ENCODE measurements at places on chromosomes 12 and 14.

DNA sequence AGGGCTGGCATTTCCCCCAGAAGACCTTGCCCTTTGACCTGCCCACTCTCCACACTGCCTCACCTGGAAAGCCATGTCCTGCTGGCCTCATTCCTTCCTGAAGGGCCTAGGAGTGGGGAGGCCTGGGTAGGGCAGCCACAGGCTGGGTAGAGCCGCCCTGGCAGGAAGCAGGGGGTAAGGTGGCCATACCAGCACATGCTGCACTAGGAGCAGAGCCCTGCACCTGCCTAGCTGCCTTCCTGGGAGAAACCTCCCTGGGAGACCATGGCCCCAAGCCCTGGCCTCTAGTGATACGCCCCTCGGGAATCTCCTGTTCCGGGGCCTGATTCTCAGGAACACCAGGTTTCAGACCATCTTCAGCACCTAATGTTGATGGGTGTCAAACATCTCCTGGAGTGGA, 65.8 kb downstream of the TSPAN11 start:
- no peak for DNase-seq

DNA sequence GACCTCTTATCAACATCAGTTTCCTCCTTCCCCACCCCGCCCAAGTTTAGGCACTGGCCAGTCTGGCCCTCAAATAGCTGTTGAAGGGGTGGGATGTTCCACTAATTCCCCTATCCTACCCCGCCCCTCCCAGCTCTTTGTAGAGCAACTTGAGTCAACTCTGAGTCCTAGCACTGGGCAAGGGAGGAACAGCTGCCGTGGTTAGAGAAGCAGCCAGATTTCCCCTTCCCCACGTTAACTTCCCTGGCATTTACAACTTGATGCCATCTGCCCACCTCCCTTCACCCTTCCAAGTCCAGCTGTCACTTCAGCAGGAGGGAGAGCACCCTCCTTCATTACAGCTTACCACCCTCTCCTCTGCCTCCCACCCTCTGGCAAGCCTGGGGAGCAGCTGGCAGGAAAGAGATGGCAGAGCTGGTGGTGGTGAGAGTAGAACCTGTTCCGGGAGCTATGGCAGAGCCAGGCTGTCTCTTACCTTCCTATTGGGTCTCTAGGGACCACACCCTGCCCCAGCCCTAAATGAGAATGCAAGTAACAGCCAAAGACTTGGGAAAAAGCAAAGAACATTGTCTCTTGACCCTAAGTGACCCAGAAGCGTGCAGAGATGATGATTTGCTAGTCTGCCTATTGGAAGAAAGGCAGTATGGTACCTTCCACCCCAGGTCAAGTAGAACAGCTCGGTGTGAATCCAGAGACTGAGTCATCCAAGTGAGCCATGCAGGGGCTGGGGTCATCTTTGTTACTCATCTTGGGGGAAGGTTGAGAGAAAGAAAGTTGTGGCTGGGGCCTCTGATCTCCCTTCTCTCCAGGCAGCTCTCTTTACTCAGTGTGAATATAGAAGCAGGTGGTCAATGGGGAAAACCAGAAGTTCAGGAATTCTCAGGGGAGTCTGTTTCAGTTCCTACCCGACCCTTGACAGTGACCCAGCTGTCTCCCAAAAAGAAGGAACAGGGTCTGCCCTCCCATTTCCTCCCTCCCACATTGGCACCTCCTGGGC, 1.5 kb downstream of the BLOC1S1 start:
- DNase-seq: peak; percentile 76

DNA sequence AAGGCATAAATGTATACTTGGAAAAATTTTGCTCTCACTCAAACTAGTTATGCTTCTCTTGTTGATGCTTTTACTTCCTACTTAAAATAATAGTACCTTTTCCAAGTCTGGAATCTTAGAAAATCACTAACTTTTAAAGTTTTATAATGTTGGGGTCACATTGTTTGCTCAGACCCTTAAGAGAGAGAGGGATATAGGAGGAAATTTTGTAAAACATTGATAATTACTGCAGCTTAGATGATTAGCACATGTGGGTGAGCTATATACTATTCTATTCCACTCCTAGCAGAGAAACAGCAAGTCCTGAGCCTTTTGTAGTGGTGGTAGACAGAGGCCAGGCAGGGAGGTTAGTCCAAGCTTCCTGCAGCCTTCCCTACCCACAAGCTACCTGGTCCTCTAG, 13.4 kb downstream of the EID3 start:
- no peak for DNase-seq

- DNase-seq: peak; percentile 82
Measured at GRCh38 chr12:109863847-109864712, 16.3 kb downstream of the GLTP start.

DNA sequence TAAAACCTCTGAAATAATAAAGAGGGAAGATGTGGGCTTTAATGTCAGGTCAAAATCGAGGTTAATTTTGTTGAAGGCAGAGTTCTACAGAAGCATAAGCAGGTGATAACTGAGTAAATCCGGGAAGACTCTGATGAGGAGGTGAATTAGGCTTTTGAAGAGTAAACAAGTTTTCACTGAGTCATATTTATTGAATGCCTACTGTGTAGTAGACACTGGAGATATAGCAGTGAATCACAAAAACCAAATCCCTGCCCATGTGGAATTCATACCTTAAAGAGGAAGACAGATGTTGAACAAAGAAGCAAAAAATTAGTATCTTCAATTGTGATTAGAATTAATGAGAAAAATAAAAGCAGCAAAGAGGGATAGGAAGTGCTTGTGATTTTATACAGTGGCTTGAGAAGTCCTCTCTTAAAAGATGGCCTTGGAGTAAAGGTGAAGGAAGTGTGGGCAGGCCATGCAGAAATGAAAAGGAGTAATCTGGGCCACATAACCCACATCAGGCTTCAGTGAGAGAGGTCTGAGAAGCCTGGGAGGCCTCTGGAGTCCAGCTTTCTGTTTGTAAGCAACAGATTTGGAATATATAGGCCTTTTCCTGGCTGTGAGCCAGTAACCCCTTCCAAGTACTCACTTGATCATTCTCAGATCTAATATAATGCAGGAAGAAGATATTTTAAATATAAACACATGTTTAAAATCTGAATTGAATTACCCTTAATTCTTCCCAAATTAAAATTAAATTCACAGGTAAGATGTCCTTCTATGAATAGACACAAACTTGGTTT, 46.7 kb downstream of the BHLHE41 start:
- DNase-seq: peak; percentile 64

- DNase-seq: no peak
Measured at GRCh38 chr12:131242741-131243496, 289.2 kb downstream of the ADGRD1 start.

DNA sequence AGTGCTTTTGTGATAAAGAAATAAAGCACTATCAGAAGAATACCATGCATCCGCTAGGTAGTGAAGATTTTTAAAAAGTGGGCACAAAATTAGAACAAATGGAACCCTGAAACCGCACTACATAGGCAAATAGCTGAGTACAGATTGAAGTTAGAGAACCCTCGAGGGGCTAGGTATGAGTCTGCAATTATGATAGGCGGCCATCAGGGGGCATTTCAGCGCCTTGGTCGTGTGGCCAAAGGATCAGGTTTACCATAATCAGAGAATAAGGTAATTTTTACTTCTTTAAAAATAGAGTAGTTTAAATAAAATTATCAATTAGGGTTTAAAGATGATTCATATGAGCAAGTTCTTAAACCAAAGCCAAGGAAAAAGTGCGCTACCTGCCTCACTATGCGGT, 129.8 kb downstream of the TMX1 start:
- no peak for DNase-seq

DNA sequence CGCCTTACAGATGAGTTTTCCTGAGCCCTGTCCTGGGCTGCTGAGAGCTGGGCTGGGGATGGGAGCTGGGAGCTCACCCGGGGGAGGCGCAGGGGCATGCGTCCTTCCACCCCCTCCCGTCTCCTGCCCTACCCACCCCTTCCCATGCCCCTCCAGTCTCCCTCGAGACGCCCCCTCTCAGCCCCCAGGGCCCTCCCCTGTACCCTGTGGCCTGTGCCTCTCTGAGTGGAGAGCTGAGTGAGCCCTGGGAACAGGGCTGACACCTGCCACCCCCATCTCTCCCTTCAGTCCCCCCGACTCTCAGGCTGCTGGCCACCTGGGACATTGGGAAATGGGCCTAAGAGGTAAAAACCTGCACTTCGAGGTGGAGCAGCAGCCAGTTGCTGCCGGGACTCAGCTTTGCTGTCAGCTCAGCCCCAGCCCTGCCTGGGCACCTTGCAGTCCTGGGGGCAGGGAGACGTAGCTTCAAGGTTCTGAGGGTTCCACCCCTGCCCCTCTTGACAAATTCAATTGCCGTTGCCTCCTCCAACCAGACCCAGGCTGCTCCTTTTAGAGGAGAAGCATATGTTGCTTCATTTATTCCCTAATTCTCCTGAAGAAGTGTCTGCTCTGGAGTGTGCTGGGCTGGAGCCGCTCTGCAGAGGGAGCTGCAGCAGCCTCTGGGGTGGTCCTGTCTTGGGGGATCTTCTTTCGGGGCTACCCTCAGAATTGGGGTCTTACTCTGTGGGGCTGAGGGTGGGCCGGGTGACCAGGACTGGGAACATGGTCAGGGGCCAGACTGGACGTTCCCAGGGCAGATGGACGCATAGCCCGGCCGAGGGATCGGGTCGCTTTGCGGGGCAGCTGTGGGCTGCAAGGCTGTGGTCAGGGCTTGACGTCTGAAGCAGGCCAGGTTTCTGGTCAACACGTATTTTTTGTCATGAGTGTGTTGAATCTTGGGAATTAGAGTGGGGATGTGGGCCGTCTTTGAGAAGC, 141.4 kb downstream of the ADGRD1 start:
- no peak for DNase-seq

DNA sequence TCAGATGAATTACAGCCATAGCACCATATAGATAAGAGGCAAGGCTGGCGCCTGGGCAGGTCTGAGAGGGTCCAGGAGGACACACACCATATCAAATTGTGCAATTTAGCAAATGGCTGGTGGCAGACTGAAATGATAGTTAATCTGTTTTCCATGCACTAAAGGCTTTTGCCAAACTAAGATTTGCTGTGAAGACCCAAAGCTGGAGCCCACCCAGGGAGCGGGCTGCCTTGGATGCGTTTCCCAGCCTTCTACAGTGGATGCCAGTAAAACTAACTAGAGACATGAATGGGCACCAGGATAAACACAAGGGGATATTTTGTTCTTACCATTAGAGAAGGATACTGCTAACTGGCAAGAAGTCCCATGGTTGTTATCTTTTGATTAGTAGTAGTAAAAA, 475.1 kb downstream of the DPF3 start:
- no peak for DNase-seq

GRCh38 chr14:77123381-77124325, 17.9 kb downstream of the ZDHHC22 start:
- no peak for DNase-seq

DNA sequence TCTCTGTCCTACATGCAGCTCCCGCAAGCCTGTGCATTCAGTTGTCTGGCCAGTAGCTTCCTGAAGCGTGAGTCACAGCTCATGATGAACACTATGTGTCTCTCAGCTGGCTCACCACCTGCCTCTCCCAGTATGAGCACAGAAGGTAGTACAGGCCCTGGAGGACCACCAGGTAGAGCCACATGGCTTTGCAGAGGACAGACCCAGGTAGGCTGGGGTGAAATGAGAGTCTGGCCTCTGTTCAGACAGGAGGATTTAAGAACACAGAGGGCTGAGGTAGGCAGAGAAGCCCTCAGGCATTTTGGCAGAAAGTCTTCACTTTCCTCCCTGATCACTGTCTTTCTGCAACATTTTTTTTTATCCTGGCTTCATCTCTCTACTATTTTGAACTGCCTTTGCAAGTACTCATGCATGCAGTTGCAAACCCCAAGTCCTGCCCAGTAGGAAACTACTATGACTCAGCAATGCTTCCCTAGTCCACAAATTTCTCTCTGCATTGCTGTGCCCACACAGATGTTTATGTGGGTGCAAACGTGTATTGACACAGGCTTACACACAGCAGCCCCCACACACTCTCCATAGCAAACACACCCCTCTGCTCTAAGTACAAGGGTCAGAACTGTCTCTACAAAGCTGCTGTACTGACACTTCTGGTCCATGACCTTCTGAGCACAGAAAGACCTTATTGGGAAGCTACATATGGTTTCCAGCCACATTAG, 7.2 kb upstream of the SDR9C7 start:
- peak; percentile 68 for DNase-seq

- DNase-seq: peak; percentile 80
Measured at GRCh38 chr12:27940756-27941402, 31.7 kb downstream of the PTHLH start.

GRCh38 chr14:71244341-71244740, 337.1 kb downstream of the PCNX1 start:
- no peak for DNase-seq

- DNase-seq: no peak
Measured at GRCh38 chr12:88750867-88751543, 170.7 kb upstream of the KITLG start.

GRCh38 chr12:96514328-96514727, 25.0 kb downstream of the CFAP54 start:
- peak; percentile 39 for DNase-seq

DNA sequence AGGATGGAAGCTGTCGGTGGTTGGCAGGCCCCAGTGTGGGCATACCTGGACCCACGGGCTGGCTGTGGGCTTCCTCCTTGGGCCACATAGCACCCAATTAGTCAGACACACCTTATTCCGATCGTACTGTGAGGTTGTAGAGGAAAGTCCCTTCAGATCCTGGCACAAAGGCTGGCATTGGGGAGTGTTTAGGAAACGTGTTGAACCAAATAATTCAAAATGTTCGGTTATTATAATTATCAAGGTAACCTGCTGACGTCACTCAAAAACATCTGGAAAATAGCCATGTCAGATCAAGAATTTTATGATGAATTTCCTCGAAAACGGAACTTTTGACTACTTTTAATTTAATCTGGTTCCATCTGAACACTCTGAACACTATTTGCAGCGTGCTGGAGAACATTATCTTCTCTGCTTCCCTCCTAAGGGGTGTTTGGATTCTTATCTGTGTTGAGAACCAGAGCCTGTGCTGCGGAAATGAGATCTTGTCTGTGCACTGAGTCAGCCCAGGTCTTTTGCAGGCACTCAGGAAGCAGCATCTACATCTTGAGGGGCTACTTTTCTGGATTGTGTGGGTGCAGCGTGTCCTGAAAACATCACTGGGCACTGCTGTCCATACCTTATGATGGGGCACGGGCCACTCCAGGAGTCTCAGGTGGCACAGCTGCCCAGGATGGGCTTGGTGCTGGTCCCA, 100.3 kb downstream of the SLC25A47 start:
- DNase-seq: no peak

GRCh38 chr12:21934173-21934572, 7.1 kb downstream of the ABCC9 start:
- no peak for DNase-seq
